ENCODE measurements at places on chromosomes 4 and X.
A peak's percentile ranks its signal among the peaks of the same experiment; 100 is the strongest.

DNA sequence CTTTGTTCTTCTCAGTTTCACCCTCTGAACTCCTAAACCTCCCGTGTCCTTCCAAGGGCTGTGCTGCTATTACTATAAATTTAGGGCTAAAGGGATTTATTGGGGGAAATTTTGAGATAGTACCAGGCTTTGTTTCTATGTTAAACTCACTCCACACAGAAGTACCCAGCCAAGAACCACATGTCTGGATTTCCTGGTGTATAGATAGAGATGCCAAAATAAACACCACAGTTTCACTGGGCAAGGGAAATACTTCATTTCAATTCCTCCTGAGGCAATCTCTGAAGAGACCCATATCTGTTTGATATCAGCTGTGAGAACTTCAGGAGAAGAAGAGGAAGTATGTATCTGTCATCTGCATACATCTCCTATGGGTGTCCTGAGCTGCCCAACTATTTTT lies 21.7 kb upstream of the CLNK start:
- no peak for DNase-seq

- DNase-seq = no peak
Observed at GRCh38 chr4:39043861-39044363, 11.7 kb upstream of the TMEM156 start.

DNA sequence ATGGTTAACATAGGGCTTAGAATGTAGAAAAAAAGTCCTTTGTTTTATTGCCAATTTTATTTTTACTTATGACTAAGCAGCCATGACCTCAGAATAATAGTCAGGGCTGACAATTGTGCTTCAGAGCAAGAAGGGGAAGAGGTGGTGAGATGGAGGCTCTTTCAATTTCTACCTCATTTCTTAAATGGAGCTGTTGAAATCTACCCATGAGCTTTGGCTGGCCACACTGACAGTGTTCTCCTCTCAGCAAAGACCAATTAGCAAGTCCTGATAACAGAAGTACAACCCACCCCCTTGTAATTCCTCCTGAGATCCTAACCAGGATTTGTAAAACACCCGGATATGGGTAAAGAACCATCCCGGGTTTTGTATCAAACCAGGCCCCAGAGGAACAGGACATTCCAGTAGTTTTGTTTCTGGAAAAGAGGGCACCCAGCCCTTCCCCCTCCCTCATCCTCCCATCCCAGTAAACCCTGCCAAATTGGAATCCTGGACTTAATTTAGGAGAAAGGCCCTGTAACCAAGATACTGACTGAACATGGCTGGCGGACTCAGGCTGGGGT lies at the start of gene HEPH:
Gene HEPH (plus strand): TSS at position 399 of the 563 bp plus-strand sequence. CDS start 6,324 bp downstream, outside the sequence.
- DNase-seq = no peak

GRCh38 chrX:122445466-122445865 lies 738.6 kb upstream of the GRIA3 start:
- no peak for DNase-seq

- peak; percentile 11 for DNase-seq
Observed at GRCh38 chrX:39149761-39150160, 348.5 kb downstream of the MID1IP1 start.

- DNase-seq = no peak
Observed at GRCh38 chr4:81650606-81651242, 179.0 kb upstream of the RASGEF1B start.

GRCh38 chr4:41111791-41112190 lies 102.6 kb downstream of the APBB2 start:
- no peak for DNase-seq

- DNase-seq = no peak
Observed at GRCh38 chrX:108224727-108225621, 133.4 kb downstream of the ATG4A start.

DNA sequence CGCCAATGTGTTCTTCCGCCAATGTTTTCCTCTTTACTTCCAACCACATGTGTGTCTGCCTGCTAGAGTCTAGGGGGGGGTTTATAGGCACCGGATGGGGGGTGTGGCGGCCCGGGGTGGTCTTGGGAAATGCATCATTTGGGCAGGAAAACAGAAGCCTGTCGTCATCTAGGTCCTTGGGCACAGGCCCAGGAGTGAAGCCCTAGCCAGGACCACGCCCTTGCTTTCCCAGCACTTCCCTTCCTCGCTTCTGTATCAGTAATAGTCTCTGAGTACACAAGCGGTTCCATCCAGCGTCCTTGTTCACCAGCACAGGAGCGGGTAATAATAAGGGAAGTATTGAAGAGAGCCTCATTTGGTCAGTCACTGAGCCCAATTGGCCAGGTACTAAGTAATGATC lies 74.5 kb downstream of the QDPR start:
- no peak for DNase-seq

GRCh38 chr4:18844726-18845125 lies 823.2 kb upstream of the LCORL start:
- no peak for DNase-seq

GRCh38 chr4:75285837-75286236 lies 228.4 kb downstream of the RCHY1 start:
- DNase-seq = no peak

- no peak for DNase-seq
Observed at GRCh38 chr4:175308236-175308635, 390.1 kb downstream of the ADAM29 start.

DNA sequence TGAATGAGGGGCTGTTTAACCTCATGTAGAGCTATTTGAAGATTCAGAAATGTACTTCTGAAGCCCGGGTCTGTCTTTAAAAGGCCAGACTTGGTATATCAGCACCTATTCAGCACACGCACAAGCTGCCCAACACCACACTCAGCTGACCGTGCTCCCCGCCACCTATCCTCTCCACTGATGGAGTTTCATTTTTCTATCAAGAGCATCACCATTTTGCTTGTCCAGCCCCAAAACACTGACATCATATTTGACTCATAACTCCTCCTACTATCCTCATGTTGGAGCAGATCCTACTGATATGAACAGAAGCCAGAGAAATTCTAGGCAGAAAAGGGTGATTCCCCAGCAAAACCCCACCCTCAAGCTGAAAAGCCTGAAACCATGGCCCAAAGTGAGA lies 100.3 kb downstream of the SORBS2 start:
- no peak for DNase-seq

GRCh38 chr4:61828960-61829359 lies 628.8 kb downstream of the ADGRL3 start:
- no peak for DNase-seq

DNA sequence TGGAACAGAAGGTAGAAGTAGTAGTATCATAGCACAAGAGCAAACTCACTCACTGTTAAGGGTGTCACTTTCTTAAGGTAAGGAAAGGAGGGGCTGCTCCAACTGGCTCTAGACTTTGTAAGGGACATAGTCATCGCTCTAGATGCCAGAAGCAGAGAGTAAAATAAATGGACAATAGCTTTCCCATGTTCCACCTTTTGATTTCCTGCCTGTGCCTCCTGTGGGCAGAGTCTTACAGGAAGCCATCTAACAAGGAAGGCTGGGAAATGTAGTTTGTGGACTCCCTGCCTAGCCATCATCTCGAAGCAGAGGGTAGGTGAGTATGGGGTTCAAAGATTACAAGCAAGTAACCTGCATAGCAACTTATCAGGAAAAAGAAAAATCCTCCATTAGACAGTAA lies 1.7 kb upstream of the METTL14 start:
- no peak for DNase-seq

DNA sequence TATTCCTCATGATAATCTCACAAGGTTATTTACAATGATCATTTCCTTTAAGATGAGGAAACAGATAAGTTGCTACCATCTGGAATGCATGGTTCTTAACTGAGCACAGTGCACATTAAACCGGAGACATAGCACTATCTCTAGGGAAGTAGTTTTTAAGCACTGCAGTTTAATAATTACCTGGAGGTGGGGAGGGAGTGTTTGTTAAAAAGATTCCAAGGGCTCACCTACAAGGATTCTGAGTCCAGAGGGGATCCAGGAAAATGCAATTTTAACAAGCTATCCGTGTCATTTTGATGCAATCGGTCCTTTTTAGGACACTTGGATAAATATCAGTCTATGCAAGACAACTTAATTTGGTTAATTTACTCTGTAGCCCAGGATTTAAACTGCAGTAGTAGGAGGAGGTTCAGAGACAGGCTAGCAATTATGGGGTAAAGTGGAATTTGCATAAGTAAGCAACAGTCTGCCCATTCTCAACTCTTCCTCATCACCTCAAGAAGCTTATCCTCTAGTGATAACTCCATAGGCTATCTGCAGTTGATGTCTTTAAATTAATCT lies 2.8 kb upstream of the PDLIM5 start:
- no peak for DNase-seq

DNA sequence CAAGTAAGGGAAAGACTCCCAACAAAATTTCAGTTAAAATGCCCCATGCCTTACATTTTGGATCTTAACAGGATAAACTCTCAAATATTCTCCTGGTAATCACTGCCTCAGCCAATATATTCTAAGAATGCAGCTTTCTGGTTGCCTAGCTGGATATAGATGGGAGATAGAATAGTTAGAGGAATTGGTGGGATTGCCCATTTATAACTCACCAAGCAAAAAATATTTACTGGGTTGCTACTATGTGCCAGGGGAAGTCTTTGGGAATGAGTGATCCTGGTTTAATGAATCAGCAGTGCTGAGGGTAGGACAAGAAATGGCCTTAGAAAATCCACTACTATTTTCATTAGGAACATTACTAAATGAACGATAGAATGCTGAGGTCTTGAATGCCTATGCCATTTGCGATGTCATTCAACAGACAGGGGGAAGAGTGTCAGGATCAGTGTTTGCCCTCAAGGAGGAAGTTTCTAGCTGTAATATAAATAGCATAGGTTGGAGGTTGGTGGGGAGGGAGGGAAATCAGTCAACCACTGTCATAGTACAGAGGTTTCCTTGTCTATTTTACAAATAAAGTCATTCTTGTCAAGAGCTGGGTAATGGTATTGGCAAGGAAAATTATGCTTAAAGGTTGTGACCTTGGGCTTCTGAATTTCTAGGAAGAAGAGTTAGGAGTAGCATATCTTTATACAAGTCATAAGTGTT lies 63.5 kb downstream of the ENOPH1 start:
- no peak for DNase-seq

DNA sequence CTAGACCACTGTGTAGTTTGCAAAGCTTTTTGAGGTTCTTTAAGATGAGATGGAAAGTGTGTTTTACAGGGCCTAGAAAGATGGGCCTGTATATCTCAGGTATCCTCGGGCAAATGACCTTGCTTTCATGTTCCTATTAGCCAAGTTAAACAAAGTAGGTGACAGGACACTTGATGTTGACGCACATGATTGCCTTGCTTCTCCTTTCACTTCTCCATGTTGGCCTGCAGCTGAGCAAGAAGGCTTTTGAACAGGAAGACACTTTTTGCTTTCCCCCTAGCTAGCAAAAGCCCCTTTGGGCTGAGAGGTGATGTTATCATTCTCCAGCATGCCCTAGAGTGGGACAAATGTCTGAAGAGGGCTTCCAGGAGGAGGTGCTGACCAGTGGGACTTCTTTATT lies 202.1 kb downstream of the GPC3 start:
- DNase-seq = no peak

DNA sequence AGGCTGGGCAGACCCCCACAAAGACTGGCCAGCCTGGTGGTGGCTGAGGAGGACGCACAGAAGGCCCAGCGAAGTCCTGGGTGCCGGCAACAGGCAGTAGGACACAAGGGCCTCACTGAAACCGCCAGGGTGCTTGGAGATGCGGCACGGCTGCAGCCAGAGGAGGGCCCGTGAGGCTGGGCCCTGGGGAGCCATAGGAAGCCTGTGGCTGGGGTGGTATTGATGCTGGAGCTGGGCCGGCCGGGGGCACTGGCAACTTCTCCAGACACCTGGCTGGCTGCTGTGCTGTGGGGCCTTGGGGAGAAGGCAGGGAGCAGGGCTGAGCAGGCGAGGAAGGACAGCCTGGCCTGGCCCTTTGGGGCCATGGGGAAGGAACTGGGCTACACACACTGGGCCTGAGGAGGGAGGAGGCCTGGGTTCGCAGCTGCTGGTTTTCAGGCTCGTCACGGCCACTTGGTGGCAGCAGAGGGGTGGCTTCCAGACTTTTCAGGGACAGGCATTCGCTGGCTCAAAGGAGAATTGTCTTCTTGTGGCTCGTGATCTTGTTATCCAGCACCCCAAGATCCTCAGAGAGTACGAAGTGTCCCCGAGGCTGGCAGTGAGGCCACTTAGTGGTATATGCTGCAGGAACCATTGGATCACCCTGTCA lies 37.2 kb downstream of the ATP2B3 start:
- no peak for DNase-seq

GRCh38 chr4:176034499-176034898 lies 31.1 kb upstream of the WDR17 start:
- DNase-seq = no peak

GRCh38 chr4:14701389-14701788 lies 300.9 kb upstream of the CPEB2 start:
- DNase-seq = no peak

- DNase-seq = no peak
Observed at GRCh38 chr4:44447563-44448504, 775 bp downstream of the KCTD8 start.
